Neuronal stem cell (in vitro differentiated cells): ENCODE measurements at places on chromosomes 13 and 19.

DNA sequence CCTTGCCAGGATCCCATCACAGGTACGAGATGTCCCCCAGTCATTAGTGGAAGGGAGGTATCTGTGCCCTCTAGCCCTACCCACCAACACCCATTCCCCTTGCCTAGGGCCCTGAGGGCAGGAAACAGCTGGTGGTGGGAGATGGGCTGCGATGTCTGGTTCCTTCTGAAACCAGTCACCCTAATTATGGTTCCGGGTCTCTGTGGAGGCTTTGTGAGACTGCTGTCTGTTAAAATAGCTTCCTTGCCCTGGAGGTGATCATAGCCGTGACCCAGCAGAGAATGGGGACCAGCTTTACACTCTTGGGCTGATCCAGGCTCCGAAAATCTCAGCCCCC is 5.5 kb downstream of the ALDH16A1 start:
- DNase-seq = no peak

GRCh38 chr13:73767747-73768315 is 366.4 kb downstream of the KLF12 start:
- no peak for DNase-seq

DNA sequence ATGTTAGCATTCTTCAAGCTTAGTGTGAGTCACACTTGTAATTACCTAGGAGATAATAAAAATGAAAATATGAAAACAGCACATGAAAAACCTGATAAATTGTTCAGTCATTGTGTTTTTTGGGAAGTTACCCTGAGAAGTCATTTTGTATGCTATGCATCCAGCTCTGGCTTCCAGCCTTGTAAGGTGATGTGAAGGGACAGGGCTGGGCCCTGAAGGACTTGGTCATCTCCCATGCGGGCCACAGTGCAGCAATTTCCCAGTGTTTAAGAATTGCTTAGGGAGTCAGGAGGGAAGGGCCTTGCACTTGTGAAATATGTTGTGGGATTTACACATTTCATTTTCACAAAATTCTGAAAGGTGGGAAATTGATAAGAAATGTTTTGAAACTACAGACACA is 41.3 kb downstream of the ARHGEF7 start:
- no peak for DNase-seq

- no peak for DNase-seq
Measured at GRCh38 chr19:8576273-8576993, 809 bp downstream of the MYO1F start.

DNA sequence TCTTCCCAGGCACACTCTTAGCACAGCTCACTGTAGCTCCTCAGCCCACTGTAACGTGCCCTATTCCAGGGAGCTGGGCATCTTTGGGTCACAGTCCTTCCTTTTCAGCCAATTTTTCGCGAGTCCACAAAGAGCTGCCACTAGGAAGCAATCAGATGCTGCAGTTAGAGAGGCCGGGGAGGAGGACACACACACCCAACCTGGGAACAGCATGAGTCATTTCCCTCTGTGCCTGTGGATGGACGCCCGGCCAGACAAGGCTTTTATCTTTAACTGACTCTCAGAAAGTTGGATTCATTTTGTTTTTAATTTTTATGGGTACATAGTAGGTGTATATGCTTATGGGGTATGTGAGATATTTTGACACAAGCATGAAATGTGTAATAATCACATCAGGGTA is 918.6 kb downstream of the UQCRFS1 start:
- no peak for DNase-seq

DNA sequence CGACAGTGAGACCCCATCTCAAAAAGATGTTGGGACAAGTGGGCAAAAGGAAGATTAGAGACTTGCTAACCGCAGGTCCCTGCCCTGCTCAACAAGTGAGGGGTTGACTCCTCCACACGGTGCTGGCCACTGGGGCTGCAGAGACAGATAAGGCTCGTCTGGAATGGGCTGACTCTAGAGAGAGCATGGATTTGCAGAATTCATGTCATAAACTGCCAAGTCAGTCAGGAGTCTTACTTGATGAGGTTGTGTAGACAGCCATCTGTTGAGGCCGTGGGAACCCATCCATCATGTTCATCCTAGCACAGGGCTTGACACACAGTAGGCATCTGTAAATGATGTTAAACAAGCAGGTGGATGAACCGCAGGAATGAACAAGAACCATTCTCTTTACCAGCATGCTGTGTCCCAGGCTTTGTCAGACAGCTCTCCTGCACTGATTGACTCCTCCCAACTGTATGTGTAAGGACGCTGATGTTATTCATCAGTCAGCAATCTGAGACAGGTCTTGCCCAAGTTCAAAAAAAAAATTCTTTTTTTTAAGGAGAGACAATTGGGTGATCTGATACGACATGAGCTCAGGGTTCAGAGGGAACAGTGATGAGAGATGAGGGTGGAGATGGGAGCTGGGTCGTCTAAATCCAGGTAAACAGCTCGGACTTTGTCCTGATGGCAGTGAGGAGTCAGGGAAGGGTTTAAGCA is 8.8 kb downstream of the PAF1 start:
- no peak for DNase-seq

GRCh38 chr19:47749326-47749725 is 4.0 kb downstream of the NOP53 start:
- DNase-seq = no peak

DNA sequence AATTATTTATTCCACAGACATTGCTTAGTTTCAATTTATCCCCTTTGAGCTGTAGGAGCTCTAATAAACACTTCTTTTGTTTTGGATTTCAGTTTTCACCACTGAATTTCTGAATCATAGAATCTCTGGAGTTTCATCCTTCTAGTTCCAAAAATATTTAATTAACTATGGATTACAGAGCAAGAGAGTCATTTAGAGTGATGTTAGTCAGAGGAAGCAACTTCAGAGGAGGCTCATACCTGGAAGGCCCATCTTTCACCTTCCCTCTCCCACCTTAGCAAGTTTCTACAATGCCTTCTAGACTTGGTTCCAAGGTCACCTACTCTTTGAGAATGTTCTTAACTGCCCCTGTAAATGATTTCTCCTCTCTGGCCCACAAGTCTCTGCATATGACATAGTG is 353.2 kb downstream of the SPRY2 start:
- no peak for DNase-seq

DNA sequence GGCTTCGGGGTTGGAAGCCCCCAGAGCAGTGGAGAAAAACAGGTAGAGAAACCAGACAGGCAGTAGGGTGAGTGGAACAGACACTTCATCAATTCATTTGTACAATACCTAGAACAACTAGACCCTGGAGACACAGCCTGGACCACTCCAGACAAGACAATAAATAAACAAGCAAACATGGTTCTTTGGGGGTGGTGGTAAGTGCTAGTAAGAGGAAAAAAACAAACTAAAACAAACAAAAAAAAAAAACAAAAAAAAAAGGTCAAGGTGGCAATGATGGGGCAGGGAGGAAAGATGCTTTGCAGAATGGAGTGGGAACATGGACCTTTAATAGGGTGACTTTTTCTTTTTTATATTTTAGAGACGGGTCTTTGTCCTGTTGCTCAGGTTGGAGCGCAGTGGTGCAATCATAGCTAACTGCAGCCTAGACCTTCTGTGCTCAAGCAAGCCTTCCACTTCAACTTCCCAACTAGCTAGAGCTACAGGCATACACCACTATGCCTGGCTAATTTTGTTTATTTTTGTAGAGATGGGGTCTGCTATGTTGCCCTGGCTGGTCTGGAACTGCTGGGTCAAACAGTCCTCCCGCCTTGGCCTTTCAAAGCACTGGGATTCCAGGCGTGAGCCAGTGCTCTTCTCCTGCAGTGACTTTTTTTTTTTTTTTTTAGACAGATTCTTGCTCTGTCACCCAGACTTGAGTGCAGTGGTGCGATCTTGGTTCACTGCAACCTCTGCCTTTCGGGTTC is 3.1 kb downstream of the JUNB start:
- DNase-seq = no peak

- DNase-seq = no peak
Measured at GRCh38 chr13:46339035-46339666, 47.9 kb downstream of the RUBCNL start.

GRCh38 chr19:45781214-45782161 is 802 bp downstream of the DMPK start:
- DNase-seq = no peak
